ENCODE measurements at places on chromosomes 4 and X.

DNA sequence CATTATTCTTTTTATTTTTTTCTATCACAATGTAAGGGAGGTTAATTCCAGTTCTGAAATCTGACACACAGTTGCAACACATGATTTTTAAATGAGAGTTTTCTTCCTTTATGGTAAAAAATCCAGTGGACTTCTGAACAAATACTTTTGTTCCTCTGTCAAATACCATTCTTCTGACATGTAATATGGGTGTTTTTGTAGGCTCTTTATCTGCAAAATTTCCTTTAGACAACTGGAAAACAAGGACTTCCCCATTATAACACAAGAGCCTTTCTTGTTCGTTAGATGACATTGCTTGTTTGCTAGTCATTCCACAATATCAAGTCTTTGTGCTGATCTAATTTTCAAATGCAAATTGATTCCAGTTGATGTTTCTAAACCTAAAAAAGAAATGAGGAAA, 7.7 kb downstream of the FANCB start:
- no peak for DNase-seq

DNA sequence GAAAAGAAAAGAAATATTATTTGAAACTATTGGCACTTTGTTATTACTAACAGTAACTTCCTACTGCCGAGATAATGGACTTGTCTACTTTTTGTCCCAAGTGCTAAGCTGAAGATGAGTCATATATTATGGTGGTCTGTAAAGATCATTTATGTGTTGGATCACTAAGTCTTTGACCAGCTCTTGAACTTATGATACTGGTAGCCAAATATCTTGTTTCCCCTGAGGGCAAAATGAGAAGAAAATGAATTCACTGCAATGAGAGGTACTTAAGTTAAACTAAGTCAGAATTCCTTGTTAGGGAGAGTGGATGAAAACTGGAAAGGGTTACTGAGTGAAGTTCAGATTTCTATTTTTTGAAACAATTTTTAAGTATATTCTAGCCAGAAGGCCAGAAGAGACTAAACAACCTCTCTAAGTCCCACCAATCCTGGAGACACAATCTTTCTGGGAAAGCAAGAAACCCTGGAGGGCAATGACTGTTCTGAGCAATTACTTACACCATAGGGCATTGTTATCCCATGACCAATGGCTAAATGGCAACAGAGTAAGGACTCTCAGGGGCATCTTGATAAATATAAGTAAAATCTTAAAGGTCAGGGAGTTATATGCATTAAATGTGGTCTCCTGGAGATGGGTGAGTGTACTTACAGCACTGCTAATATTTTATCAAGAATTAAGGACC, 287.7 kb downstream of the STIM2 start:
- no peak for DNase-seq

- DNase-seq, result no peak
Observed at GRCh38 chrX:63750811-63751210, 34.2 kb downstream of the ARHGEF9 start.

DNA sequence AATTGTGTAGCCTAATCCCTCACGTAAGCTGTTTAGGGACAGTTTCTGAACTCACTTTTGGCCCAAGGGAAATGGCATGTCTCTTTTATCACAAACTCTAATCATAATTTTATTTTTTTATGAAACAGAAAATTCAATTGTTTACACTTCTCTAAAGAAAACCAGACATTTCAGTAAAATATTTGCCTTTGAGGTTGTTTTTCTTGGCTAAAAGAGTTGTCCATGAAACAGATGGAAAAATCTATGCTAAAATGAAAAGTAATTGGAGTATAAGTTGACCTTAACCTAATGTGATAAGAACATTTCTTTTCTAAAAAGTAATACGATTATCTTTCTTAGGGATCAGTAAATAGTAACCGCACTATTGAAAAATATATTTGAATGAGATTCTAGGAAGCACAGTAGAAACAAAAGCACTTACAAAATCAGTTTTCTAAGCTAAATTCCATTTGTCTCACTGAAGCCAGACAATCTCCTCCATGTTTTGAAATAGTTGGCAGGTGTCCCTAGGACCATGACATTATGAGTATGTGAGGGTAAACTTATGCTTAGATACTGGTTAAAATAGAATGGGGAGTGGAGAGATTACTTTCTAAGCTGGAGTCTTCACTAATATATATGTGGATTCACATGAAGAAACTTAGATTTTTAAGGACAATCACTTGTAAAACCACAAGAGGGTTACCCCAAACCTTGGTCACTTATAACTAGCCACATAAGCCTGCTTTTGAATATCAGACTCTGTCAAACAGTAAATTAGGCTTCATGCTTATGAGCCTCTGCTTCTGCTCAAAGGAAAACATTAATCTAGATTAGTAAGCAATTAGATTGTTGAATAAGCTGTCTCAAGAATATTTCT, 20.1 kb upstream of the TET2 start:
- no peak for DNase-seq

- DNase-seq, result no peak
Observed at GRCh38 chr4:165592386-165592785, 213.6 kb downstream of the CPE start.

GRCh38 chr4:142369141-142369540, 477.0 kb downstream of the INPP4B start:
- DNase-seq, result no peak

GRCh38 chr4:57125996-57126395, 15.8 kb upstream of the IGFBP7 start:
- DNase-seq, result no peak

GRCh38 chr4:70613306-70614183, 15.0 kb upstream of the ENAM start:
- DNase-seq, result no peak
